ENCODE measurements at places on chromosomes 13 and 19.

DNA sequence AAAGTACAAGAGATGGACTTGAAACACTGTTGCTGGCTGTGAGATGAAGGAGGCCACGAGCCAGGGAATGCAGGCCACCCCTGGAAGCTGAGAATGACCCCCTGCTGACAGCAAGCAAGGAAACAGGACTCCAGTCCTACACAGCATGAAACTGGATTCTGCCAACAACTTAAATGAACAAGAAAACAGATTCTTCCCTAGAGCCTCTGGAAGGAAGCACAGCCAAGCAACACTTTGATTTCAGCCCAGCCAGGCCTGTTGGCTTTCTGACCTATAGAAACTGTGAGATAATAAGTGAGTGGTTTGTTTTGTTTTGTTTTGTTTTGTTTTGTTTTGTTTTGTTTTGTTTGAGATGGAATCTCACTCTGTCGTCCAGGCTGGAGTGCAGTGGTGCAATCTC lies 105.3 kb upstream of the CACNA1A start:
- ATAC-seq: no peak

GRCh38 chr19:3515891-3516422 lies 9.8 kb downstream of the FZR1 start:
- no peak for ATAC-seq

DNA sequence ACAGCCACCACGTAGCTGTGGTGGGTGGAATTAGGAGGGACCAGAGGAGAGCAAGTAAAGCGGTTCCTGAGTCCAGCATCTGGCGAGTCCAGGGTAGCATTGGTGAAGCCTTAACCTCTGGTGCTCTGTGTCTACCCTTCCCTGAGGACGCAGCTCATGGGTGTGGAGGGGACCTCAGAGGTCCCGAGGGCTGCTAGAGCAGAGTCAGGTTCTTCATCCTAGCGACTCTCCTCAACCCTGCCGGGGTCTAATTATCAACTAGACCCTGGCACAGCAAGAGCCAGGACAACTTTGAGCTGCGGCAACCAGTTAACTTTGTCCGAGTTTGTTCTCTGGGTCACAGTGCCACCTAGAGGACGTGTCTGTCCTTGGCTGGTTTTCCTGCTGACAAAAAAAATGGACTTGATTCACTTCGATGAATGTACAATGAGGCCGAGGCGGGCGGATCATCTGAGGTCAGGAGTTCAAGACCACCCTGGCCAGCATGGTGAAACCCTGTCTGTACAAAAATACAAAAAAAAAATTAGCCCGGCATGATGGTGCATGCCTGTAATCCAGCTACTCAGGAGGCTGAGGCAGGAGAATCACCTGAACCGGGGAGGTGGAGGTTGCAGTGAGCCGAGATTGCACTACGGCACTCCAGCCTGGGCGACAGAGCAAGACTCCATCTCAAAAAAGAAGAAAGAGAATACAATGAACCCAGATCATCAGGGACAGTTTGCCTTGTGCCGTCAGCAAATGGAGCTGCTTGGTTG lies 25.0 kb downstream of the TSSK6 start:
- peak; percentile 68 for ATAC-seq

DNA sequence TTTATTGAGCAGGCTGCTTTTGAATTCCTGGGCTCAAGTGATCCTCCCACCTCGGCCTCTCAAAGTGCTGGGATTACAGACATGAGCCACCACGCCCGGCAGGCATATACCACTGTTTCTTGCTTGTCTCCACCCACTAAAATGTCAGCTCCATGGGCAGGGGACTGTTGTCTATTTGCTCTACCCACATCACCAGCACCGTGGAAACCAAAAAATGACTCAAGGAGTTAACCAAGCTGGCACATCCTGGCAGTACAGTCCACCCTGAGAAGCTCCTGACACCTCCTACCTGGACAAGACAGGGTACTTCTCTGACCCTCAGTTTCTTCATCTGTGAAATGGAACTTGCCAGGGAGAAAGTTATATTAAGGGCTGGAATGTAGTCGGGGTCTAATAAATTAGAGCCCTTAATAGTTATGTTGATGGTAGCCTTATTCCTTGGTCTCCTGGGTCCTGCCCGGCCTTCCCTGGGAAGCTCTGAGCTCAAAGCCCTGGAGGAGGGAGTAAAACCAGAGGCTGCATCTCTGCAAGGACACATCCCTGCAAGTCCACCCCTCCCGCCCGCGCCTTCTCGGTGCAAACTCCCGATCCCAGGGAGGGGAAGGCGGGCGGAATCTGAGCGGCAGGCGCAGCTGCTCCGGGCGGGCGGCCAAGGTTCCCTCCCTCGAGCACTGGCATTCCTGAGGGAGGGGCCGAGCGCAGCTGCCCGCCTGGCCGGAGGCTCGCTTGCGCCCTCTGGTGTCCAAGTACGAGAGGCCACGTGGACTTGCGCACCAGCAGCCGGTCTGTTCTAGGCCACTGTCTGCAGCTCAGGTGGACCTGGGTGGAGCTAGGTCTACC lies 14.1 kb downstream of the RDH8 start:
- ATAC-seq: peak; percentile 97

DNA sequence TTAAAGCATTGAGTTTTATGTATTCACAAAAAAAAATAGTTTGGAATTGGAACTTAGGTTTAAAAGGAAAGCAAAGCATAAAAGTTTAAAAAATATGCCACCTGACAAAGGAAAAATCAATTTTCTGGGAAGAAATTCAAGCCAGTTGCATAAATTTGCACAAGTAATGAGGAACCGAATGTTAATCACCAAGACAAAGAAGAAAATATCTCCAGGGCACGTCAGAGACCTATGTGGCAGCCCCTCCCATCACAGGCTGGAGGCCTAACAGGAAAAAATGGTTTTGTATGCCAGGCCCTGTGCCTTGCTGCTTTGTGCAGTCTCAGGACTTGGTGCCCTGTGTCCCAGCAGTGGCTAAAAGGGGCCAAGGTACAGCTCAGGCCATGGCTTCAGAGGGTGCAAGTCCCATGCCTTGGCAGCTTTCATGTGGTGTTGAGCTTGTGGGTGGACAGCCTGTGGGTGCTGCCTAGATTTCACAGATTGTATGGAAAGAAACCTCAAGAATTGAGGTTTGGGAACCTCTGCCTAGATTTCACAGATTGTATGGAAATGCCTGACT lies 767.2 kb upstream of the SLC10A2 start:
- ATAC-seq: no peak

DNA sequence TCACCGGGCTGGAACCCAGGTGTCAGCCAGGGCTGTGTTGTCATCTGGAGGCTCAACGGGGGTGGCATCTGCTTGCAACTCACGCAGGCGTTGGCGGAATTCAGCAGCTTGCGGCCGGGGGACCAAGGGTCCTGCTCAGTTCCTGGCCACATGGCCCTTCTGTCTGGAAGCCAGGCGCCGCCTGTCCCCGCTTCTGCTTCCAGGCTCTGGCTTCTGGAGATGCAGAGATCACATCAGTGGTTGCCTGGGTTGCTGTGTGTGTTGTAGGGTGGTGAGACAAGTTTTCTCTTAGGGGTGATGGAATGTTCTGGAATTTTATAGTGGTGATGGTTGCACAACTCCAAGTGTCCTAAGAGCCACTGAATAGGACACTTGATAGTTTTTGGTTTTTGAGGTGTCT lies 5.0 kb downstream of the ADAT3 start:
- no peak for ATAC-seq

GRCh38 chr19:8028951-8029491 lies 23.5 kb upstream of the CCL25 start:
- no peak for ATAC-seq

DNA sequence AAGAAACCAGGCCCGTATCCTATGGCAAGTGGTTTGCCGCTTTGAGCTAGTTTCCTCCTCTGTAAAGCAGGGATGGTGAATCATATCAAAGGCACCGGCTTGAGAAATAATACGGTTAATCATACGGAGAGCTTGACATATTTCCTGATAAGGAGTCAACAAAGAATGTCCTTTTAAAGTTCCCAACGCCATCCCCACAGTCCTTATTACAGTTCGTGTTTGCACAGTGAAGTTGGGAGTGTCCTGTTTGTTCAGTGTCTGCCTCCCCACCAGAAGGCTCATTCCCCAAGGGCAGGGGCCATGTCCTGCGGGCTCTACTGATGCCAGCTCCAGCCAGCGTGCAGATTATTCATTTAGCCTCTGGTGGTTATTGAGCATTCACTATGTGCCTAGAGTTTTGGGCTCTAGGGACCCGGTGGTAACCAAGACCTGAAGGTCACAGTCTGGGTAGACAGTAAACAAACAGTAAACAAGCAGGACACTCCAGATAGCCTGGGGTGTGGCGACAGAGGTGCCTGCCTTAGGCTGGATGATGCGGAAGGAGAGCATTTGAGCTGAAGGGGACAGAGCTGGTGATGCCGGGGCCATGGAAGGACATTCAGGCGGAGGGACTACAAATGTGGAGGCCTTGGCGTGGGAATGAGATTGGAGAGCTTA lies 6.3 kb downstream of the GRAMD1A start:
- ATAC-seq: no peak

DNA sequence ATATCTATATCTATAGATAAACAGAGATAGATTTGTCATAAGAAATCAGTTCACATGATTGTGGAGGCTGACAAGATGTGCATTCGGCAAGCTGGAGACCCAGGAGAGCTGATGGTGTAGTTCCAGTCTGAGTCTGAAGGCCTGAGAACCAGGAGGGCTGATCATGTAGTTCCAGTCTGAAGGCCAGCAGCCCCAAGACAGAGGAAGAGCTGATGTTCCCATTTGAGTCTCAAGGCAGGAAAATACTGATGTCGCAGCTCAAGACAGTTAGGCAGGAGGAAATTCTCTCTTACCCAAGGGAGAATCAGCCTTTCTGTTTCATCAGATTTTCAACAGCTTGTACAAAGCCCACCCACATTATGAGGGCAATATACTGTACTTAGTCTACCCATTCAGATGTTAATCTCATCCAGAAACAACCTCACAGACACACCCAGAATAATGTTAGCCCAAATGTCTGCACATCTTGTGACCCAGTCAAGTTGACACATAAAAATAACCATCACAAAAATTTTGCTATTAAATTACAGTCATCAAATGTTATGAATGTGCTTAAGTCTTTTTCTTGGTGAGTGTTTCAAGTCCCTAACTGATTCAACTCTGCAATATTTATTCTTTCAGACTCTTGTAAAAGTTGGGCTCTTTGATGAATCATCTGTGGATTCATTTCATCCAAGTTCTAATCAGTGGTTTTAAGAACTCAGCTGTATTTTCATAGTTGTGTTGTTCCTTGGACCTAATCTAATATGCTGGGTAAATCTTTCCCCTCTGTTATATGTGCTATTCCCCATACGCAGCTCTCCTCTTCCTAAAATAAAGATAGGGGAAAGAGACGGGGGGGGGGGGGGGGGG lies 22.7 kb upstream of the LRCH1 start:
- ATAC-seq: peak; percentile 47

GRCh38 chr19:8387688-8388611 lies 2.2 kb upstream of the RAB11B start:
- ATAC-seq: no peak

GRCh38 chr19:7926021-7926726 lies at the start of gene CTXN1:
CTXN1 (minus strand) TSS chr19:7926135; CDS start chr19:7925538, 597 bp downstream.
- ATAC-seq: peak; percentile 44

GRCh38 chr19:31548941-31549340 lies 199.7 kb upstream of the TSHZ3 start:
- no peak for ATAC-seq

DNA sequence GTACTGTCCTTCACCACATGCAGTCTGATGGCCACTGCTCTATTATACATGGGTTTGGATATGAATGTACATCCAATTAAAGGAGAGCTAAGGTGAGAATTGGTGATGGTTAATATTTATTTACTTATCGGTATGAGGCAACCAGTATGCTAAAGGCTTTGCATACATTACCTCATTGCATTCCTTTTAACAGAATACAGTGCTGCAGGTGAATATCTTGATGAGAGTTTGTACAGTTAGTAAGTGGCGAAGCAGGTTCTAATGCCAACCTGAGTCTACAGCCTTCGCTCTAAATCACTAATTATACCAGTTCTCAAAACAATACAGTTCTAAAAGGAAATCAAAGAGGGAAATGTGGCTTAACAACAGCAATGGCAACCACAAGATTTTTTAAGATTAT lies 284.1 kb downstream of the ITGBL1 start:
- no peak for ATAC-seq

GRCh38 chr13:35789335-35790165 lies 313.1 kb upstream of the MAB21L1 start:
- ATAC-seq: peak; percentile 81

GRCh38 chr13:75256922-75257321 lies 225.0 kb downstream of the TBC1D4 start:
- ATAC-seq: no peak

DNA sequence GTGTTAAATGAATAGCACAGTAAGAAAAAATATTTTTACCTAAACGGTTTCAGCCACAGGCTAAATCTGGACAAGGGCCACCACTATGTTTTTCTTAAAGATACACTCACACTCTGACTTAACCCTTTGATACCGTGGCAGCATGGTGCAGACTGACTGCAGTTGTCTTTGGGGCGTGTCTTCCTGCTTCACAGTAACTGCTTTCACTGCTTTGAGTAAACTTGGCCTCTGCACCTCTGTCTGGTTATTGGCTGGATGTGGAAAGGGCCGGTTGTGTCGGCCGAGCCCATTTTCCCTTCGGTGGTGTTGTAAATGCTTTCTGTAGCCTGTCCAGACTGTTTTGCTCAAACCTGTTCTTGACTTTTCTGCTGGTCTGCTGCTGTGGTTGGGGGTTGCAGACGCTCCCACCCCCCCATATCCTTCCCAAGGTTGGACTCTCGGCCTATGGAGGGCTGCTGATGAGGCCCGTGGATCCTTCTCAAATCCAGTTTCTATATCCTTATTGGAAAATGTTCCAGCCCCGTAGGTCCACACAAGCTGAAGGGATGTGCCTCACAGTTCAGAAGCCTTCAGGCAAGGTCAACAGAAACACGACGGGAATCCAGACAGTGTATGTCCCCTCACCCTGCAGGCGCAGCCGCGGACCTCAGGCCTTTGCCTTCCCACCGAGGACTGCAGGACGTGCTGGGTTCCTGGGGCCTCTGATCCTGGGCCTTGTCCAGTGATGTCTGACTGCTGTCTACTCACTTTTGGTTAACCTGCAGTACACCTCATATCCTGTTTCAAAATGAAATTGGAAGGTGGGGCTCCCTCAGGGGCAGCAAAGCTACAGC lies 90.2 kb upstream of the RNF113B start:
- no peak for ATAC-seq

DNA sequence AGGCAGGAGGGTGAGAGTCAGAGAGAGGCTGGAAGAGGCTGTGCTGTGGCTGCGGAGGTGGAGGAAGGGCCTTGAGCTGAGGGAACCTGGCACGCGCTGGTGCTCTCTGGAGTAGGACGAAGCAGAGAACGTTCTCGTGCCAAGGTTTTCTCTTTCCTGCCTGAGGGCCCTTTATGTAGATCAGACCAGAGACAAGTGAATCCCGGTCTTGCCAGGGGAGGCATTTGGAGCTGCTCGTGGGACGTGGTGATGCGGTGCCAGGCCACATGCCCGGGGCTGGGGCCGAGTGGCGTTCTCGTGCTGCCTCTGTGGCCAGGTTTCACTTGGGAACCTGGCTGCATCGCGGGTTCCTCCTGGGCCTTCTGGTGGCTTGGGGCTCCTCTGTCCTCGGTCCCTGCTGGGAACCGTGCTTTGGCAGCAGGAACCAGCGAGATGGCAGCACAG lies 54.2 kb downstream of the KDM4B start:
- no peak for ATAC-seq

All from SK-N-SH treated with all-trans-retinoic acid at 6 μM for 48 hours (cell line).